ENCODE measurements at places on chromosomes 2 and 18. TPM values are rescaled to one million over a fixed set of nuclear protein-coding genes. Genes with fewer than 3 reads are reported as not detected.

The PRADC1 gene
- 21.0 TPM for total RNA-seq

The SLC5A7 gene
- total RNA-seq, result not detected

The C2orf92 gene
- total RNA-seq, result 3.5 TPM

The GALNT13 gene
- 4.2 TPM for total RNA-seq

The ICOS gene
- not detected for total RNA-seq

The USP40 gene
- 32.0 TPM for total RNA-seq

The KLHL30 gene
- total RNA-seq, result not detected

The RMDN2 gene
- total RNA-seq, result 5.9 TPM

The TRABD2A gene
- 5.1 TPM for total RNA-seq

The FSIP2 gene
- 0.27 TPM for total RNA-seq

The CROCC2 gene
- total RNA-seq, result not detected

The MSTN gene
- total RNA-seq, result 0.07 TPM

The CRYBA2 gene
- not detected for total RNA-seq

The MC5R gene
- not detected for total RNA-seq

The PPM1G gene
- 133 TPM for total RNA-seq

The LIMS3 gene
- total RNA-seq, result 5.3 TPM

The DTNA gene
- 19.8 TPM for total RNA-seq

The EPHA4 gene
- total RNA-seq, result 35.8 TPM

The UPP2 gene
- total RNA-seq, result not detected

The SPATA3 gene
- not detected for total RNA-seq

The GBX2 gene
- total RNA-seq, result 11.6 TPM

The FHOD3 gene
- not detected for total RNA-seq

The EVA1A gene
- total RNA-seq, result 53.2 TPM

The CIB4 gene
- total RNA-seq, result not detected

The TMEM200C gene
- not detected for total RNA-seq

The ARHGAP25 gene
- 3.0 TPM for total RNA-seq

The TLX2 gene
- total RNA-seq, result not detected

The SNTG2 gene
- total RNA-seq, result not detected

Data from thoracic aorta endothelial cell (primary cell).